Ecto neural progenitor cell (in vitro differentiated cells): ENCODE measurements at places on chromosomes 1 and 21.

DNA sequence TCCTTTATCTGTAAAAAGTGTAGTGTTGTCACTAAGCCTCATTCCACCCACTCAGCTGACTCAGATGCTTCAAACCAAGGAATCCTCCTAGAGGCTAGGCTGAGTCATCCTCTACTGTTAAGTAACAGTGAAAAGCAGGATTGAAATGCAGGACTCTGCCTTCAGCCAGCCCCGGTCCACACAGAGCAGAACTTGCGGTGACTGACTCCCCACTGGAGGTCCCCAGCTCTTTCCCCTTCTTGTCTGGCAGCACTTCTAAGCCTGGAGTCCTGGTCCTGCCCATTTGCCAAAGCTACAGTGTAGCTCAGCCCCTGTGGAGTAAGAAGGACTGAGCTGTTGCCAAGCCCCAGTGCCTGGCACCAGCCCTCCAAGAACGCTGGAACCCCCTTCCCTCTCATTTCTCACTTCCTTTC lies 1.7 kb downstream of the RAB7B start:
- DNase-seq: no peak

GRCh38 chr21:15144026-15144425 lies 79.2 kb upstream of the NRIP1 start:
- DNase-seq: no peak

GRCh38 chr21:25949701-25950100 lies 214.9 kb downstream of the GABPA start:
- no peak for DNase-seq

- no peak for DNase-seq
These were observed 6.0 kb downstream of the EPHA8 start for GRCh38 chr1:22569269-22569668.

DNA sequence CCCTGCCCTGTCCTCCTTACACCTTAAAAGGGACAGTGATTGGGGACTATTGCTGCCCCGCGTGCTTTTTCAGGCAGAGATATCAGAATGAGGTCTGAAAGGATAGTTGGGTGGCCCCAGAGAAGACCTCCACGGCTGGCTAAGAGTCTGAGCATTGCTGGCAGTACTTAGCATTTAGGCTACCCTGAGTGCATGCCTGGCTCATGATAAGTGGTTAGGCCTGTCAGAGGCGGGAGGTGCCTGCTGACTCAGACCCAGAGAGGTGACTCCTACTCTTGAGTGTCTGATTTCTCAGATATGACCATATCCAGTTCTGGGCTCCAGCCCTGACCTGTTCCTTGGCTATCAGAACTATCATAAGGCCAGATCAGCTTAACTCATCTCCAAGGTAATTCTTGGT lies 213.7 kb downstream of the PBX1 start:
- no peak for DNase-seq
